ENCODE measurements at places on chromosomes 16 and 17.

- DNase-seq: no peak
These were observed 34.9 kb upstream of the SSTR5 start for GRCh38 chr16:1037394-1038257.

DNA sequence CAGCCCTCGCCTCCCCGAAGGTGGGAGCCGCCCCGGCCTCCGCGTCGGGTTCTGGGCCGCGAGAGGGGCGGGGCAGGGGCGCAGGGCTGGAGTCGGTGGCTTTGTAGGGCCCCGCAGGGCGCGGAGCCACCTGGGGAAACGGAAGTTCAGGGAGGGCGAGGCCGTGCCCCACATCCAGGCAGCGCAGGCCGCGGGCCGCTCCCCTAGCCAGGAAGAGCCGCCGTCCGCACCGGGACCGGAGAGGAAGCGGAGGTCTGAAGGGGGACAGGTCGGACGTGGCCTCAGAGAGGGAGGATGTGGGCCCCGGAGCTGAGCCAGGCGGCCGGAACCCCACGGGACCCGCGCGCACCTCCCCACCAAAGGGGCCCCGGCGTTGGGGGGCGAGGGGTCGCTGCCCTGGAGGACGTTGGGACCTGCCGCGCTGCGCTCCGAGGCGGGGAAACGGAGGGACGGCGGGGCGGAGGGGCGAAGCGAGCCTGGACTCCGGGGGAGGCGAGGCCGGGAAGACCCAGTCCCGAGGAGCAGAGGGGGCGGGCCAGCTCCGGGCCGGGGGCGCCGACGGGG is 482 bp upstream of the SLC16A3 start:
- DNase-seq: peak; percentile 48

DNA sequence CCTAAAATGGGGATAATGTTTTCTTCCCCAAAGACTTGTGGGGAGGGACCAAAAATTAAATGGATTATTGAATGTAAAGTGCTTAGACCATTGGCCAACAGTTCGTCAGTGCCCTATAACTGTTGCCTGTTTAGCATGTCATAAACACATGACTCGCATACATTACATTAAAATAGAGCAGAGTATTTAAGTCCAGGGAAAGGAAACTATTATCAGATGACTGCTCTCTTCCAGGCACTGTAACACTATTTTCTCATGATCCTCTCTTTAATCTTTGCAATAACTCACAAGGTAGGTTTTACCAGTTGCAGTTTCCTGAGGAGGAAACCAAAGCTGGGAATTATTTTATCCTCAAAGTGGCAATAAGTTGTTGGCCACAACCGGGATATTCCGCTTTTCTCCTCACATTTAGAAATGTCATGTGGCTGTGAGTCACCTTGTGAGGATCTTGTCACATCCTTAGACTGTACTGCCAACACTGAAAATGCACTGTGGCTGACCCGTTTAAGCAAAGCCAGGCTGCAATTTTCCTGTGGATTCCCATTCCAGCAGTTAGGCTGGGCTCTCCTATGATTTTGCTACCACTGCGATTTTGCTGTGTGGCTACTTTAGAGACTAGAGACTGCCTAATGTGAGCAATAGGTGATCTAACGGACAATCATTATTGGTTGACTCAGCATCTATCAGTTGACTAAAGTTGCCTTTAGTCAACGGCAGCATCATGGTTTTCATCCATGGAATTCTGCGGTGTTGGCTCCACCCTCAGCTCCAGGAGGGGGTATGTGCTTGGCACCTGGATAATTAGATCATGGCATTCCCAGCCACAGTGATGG is 58.3 kb upstream of the DHX40 start:
- no peak for DNase-seq

GRCh38 chr17:44414394-44415155 is 25.1 kb upstream of the ITGA2B start:
- DNase-seq: no peak

- DNase-seq: no peak
These were observed 4.8 kb upstream of the ZNF469 start for GRCh38 chr16:88377961-88378360.

- DNase-seq: no peak
These were observed 115.1 kb downstream of the PPM1E start for GRCh38 chr17:58870747-58871146.

DNA sequence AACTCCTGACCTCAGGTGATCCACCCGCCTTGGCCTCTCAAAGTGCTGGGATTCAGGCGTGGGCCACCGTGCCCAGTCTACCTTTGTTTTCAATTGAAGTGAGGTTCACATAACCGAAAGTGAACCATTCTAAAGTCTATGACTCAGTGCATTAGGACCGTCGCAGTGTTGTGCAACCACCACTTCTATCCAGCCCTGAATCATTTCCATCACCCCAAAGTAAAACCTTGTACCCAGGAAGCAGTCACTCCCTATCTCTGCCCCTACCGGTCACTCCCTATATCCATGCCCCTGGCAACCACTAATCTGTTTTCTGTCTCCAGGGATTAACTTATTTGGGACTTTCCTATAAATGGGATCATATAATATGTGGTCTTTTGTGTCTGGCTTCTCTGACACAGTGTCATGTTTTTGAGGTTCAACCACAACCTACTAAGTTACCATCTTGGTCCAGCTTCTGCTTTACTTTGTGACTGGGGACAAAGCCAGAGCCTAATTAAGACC is 28.3 kb upstream of the CDC42EP4 start:
- DNase-seq: no peak

DNA sequence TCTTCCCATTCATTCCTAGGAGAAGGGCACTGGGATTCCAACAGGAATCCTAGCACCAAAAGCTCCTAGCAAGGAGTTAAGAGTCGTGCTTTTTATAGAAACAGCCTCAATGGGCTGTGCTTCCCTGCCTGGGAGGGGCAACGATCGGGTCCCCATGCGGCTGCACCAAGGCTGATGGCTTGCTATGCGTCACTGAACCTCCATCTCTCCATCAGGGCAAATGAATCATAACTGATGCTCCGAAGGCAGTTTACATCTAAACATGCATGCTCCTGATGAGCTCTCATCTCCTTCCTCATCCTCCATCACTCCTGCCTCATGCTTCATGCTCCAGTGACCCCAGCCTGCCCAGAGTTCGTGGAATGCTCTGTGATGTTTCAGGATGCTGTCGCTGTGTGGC is 270.5 kb downstream of the FOXL1 start:
- DNase-seq: no peak

- no peak for DNase-seq
These were observed 40.3 kb upstream of the CCNF start for GRCh38 chr16:2388875-2389433.

- DNase-seq: no peak
These were observed 16.2 kb downstream of the PAM16 start for GRCh38 chr16:4334724-4335495.

DNA sequence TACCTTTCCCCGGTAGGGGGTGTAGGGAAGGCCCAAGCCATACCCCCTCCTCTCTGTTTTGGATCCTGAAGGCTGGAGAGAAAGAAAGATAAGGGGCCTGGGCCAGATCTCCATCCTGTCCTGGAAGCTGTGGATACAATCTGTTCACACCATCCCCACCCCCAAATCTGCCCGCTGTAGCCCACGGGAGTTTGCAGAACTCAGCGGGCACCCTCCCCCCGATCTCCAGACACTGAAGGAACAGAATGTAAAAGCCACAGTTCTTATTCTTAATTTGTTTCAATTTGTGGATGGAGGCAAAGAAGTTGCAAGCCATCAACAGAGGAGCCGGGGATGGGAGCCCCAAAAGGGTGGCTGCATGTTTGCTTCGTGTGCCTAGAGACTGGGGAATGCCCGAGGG is 27.2 kb downstream of the GJD3 start:
- no peak for DNase-seq

DNA sequence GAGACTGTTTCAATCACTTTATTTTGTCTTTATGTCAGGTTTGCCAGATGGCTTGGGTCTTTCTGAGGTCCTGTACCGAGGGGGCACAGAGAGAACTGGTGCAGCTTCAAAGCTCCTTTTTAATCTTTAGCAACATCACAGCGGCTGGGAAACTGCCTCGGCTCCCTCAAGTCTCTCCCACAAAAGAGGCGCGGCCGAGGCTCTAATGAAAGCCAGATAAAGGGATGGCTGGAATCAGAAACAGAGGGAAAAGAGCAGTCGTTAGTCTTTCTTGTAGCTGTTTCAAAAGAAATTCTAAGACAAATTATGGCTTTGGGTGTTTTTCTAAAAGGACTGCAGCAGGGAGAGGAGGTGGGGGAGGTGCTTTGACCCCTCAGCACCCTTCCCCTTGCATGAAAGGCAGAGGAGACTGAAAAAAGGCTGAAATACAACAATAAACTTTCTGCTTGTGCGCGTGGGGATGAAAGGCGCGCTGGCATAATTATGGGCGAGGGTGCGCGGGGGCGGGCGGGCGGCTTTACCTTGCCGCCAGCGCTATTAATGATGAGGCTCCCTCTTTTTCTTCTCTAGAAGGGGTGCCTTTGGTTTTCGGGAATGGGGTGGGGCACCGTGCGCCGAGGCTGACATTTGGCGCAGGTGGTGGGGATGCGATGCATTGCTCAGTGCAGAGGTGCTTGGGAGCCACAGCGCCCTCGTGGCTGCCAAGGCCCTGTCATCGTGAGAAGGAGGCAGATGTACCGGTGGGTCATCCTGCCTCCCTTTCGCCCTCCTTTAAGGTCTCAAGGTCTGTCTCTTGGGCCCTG is 22.3 kb upstream of the BRD7 start:
- DNase-seq: no peak

- DNase-seq: no peak
These were observed 9.1 kb upstream of the CD300E start for GRCh38 chr17:74632617-74633016.

DNA sequence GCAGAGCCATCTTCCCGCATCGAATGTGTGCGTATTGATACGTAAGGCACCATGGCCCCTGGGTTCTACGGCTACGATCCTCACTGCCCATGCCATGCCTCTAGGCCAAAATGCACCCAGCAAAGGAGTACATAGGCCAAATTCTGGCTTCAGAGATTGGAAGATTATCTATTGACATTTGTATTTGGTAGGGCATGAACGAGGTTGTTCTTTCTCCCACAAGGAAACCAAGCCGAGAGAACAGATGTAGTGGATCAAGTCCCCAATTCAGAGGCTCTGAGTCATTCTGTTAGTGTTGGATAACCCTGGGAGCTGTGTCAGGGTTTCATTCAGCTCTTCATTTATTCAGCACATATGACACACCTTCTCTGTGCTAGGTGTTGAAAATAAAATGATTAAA is 36.5 kb downstream of the HOXB1 start:
- DNase-seq: no peak

DNA sequence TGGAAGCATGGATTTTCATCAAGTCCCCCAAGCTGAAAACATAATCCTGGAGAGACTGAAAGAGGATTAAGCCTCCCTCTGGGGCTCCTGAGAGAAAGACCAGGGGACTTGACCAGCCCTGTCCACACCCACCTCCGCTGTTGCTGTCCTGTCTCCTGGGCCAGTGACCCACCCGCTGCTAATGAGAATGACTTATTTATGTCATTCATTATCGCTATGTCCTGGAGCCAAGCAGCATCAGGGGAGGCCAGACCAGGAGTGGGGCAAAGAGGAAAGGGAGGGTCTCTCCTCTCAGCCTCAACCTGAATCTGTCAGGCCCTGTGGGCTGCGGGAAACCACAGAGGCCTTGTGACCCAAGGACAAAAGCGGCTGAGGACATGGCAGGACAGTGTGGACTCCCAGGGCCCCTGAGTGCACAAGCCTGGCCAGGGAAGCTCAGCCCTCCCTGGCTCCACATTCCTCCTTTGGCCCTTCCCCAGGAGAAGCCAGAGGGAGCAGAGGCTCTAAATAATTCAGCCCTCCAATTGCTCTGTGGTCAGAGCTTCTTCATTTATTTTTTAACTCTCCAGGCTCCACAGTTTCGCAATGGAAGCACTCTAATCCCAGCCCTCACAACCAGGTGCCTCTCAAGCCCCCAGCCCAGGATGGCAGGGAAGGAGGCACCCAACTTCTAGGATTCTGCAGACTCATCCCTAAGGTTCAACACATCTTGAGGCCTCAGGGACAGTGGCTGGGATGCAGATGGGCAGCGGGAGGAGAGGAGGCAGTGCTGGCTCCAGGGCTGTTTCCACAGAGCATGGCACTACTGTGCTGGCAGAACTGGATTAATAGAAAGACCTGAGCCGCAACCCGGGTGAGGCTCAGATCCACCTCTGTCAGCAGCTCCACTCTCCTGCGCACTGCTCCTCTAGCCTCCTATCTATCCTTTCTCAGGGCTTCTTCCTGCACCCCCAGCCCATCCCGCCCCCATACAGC is 19.1 kb downstream of the CUEDC1 start:
- DNase-seq: no peak

GRCh38 chr17:38881600-38882191 is 11.8 kb downstream of the LASP1 start:
- no peak for DNase-seq

- no peak for DNase-seq
These were observed 12.8 kb downstream of the CDH16 start for GRCh38 chr16:66905633-66906539.

GRCh38 chr17:33802349-33803198 is 452.5 kb upstream of the CCL2 start:
- no peak for DNase-seq

DNA sequence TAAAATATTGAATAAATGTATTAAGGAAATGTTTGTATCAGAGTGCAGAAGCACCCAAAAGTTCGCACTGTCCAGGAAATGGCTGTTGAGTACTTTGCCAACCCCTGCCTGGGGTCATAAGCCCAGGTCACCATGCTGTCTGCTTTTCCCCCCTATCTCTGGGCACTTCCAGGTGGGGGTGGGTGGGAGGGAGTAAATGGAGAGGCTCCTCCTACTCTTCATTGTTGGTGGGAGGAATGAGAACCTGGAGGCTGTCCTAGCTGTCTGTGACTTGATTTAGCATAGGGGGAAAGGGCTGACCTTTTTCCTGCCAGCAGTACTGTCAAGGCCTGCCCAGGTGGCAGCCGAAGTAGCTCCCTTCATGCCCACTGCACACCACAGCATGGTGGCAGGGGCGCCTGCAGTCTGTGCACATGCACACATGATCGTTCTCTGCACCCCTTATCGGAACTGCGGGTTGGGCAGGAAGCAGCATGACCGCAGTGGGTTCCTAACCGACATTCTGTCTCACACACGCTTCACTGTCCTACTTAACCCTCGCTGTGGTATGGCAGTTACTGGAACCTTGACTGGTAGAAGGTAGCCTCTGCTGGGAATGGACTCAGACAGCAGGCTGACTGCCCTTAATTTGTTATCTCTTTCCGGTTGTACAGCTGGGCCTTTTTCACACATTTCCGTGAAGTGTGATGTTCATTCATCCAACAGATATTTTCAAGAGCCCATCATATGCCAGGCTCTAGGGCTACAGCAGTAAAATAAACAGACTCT is 41.5 kb downstream of the LDHD start:
- DNase-seq: peak; percentile 38

GRCh38 chr17:75315541-75316243 is 26.5 kb upstream of the SLC25A19 start:
- DNase-seq: no peak

Measured in stimulated activated CD4-positive, alpha-beta T cell treated with anti-CD3 and anti-CD28 coated beads, Interleukin-1b, Interleukin-23, amount 100 ng/mL, for 4 hours (primary cell).